ENCODE measurements at places on chromosomes 13 and 19.

DNA sequence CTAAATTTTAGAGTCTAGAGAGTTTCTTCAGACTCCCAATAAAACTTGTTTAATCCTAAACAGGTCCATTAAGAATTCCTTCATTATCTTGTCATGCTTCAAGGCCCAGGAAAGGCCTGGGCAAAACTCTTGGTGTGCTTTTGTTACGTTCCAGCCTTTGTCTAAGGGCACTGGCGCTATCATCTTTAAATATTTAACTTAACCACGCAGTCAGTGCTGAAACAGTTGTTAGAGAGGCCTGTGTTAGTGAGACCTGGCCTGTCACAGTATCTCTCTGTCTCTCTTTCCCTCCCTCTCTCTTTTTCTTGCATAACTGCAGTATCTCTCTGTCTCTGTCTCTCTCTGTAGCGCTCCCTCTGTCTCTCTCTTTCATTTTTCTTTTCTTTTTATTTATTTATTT is 8.2 kb upstream of the OR1M1 start:
- H3K27me3 ChIP-seq = no peaks in the 10 kb centered on the region
- no peaks in the 10 kb centered on the region for H3K36me3 ChIP-seq
- no peak for DNase-seq
- peaks cover 11% of the 10 kb centered on the region for H3K4me1 ChIP-seq
- H3K27ac ChIP-seq = no peak overlapping the region

GRCh38 chr19:36215276-36216123 is 594 bp downstream of the ZNF146 start:
- peak; percentile 45 for DNase-seq
- H3K27ac ChIP-seq = peak overlapping the region; percentile 91
- no peaks in the 10 kb centered on the region for H3K27me3 ChIP-seq
- peak overlapping the region; percentile 83 for H3K4me3 ChIP-seq

DNA sequence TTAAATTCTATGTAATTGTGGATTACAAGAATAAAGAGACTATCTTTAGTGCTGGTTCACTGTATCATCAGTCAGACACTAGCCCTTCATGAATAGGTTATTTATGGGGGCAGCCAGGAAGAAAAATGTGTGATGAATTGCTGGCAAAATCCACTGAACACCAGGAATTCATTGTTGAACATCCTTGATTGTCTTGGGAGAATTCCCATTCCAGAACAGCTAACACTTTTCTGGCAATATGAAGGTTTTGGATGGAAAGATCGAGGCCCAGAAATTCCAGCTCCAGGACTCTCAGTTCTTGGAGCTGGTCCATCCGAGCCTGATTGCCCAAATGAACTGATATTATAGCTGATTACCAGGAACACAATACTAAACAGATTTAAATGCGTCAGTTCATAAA is 11.5 kb upstream of the SPART start:
- no peak for DNase-seq
- H3K36me3 ChIP-seq = no peaks in the 10 kb centered on the region
- H3K4me1 ChIP-seq = peaks cover 11% of the 10 kb centered on the region

GRCh38 chr13:68608147-68608546 is 1378.0 kb upstream of the PCDH9 start:
- H3K27me3 ChIP-seq = no peaks in the 10 kb centered on the region
- H3K36me3 ChIP-seq = no peaks in the 10 kb centered on the region
- no peak for DNase-seq
- H3K4me3 ChIP-seq = no peak overlapping the region
- H3K27ac ChIP-seq = no peak overlapping the region

- peak within 1 kb of the TSS; percentile 61 for H3K27ac ChIP-seq
- peaks cover 12% of the 10 kb centered on the region for H3K4me1 ChIP-seq
- DNase-seq = peak; percentile 99
- H3K36me3 ChIP-seq = no peaks in the 10 kb centered on the region
- peak within 1 kb of the TSS; percentile 81 for H3K4me3 ChIP-seq
These were observed at the start of gene GIPC1 for GRCh38 chr19:14496029-14496833. GIPC1 (minus strand) TSS chr19:14496127; CDS start chr19:14482976, 13,151 bp downstream.

DNA sequence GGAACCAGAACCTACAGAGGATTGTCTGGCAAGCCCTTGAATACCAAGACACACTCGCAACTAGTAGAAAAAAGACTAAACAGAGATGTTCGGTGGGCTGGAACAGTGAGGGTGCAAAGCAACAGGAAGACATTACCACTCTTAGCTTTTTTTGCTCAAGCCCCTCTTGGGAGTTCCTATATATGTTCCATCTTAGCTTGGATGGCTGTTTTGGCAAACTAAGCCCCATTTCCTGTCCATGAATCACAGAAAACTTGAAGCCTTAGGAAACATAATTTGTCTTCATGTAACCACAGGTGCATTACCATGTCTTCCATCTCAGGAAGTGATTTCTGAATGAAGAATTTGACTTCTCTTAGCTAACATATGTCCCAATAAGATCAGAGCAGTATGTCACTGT is 446.3 kb downstream of the OLFM4 start:
- no peak overlapping the region for H3K27ac ChIP-seq
- H3K27me3 ChIP-seq = no peaks in the 10 kb centered on the region
- no peak overlapping the region for H3K4me3 ChIP-seq

DNA sequence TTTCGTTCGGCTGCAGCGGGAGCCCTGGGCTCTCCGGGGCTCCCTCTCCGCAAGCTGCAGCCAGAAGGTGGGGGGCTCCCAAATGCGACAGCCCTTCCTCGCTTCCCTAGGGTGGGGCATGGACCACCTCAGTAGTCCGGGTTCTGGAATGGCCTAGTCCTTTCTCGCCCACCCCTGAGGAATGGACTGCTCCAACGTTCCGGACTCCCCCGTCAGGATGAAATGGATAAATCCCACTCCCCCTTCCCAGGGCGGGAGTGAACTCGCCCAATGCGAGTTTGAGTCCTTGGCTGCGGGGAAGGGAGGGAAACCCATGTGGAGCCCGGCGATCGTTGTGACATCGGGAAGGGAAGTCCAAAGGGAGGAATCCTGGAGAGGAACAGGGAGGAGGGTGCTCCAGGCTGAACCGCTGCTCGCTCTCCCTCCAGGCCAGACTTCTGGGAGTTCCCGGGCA is 5.5 kb downstream of the HRC start:
- H3K36me3 ChIP-seq = no peaks in the 10 kb centered on the region
- H3K4me3 ChIP-seq = peak overlapping the region; percentile 76
- H3K27ac ChIP-seq = peak overlapping the region; percentile 96
- DNase-seq = peak; percentile 96

DNA sequence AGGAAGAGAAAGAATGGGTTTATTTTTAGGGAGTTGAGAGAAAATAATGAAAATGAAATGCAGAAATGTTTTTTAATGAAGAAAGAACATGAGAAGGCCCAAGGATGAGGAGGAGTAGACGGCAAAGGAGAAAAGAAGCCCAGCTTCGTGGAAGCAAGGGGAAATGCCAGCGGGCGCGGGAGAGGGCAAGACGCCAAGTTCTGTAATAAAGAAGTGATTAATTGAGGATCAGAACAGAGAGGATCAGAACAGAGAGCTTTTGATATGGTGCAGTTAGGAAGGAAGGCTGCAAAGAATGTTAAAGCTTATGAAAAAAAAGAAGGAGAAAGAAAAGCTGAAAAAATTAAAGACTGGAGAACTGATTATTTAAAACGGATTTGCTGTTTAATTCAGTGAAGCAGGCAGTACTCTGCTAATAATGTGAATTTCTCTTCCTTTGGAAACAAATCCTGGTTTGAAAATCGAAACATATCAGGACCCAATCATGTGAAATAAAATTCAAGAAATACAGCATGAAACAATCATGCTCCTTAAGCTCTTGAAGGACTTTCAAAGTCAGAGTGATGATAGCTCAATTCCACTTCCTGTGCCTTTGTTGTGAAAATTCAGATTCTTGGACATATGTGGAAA is 99.3 kb upstream of the SOX1 start:
- H3K4me3 ChIP-seq = no peak overlapping the region
- no peak overlapping the region for H3K27ac ChIP-seq
- DNase-seq = peak; percentile 33
- peaks cover 12% of the 10 kb centered on the region for H3K4me1 ChIP-seq

DNA sequence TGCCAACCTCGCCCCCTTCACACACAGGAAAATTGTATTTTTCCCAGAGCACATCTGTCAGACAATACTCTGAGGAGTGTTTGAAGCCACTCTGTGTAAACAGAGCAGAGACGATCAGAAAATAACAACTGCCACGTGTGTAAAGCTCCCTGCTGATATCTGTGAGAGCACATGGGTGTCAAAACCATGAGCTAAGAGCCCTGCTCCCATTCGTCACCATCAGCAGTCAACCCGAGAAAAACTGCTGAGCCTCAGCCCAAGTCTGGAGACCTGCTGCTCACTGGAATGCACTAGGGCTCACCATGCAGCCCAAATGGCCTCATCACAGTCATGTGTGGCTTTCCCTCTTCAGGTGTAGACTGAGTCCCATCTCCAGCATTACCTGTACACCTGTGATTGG is 304.1 kb downstream of the FGF14 start:
- H3K36me3 ChIP-seq = no peaks in the 10 kb centered on the region
- H3K4me3 ChIP-seq = no peak overlapping the region
- DNase-seq = no peak
- no peaks in the 10 kb centered on the region for H3K27me3 ChIP-seq
- H3K27ac ChIP-seq = no peak overlapping the region

- no peak for DNase-seq
- no peaks in the 10 kb centered on the region for H3K27me3 ChIP-seq
- H3K4me3 ChIP-seq = no peak overlapping the region
- H3K36me3 ChIP-seq = no peaks in the 10 kb centered on the region
- no peaks in the 10 kb centered on the region for H3K4me1 ChIP-seq
- no peak overlapping the region for H3K27ac ChIP-seq
These were observed 1191.9 kb downstream of the SLITRK5 start for GRCh38 chr13:88863116-88863515.

DNA sequence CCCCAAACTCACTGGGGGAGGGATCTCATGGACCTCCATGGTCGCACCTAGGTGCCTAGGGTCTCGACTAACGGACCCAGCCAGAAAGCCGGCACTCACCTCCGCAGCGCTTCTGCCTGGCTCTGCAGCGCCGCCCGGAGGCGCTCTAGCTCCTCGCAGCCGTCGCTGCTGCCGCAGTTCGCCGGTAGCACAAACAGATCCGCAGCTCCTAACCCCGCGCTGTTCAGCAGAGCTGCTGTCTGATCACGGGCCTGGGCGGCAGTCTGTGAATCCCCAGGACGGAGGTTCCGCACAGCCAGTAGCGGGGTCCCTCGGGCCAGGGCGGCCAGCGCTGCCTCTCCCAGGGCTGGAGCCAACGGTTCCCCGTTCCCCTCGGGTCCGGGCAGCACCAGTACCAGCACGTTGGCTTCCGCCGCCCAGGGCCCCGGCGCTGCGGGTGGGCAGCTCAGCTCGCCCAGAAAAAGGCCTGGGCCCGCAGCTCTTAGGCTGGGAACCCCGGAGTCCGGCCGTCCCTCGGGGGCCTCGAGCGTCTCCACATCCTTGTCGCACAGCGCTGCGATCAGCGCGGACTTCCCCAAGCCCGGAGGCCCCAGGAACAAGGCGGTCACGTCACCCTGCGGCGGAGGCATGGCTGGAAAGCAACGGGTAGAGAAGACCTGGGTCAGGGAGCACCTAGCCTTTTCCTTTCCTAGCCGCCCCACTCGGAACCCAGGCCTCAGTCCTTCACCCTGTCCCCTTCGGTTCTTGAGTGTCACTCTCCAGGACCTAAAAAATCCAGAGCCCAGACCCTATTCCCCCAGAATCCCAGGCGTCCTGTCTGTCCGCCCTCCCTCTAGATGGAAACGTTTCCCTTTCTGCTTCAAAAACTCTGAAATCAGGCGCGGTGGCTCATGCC is 977 bp downstream of the IRGQ start:
- H3K36me3 ChIP-seq = peaks cover 27% of the 10 kb centered on the region
- DNase-seq = peak; percentile 80
- H3K27ac ChIP-seq = peak overlapping the region; percentile 88
- peak overlapping the region; percentile 78 for H3K4me3 ChIP-seq
- peaks cover 12% of the 10 kb centered on the region for H3K4me1 ChIP-seq
